Activated T-helper 17 cell treated with anti-CD3 and anti-CD28 coated beads, Interleukin-2, amount 50 U/mL, for 72 hours (primary cell): ENCODE measurements at places on chromosomes 5 and 9. TPM values are rescaled to one million over a fixed set of nuclear protein-coding genes. Genes with fewer than 3 reads are reported as not detected.

GRCh38 chr9:90176901-90177300, 465.7 kb downstream of the DIRAS2 start:
- ATAC-seq = no peak

GRCh38 chr5:32740651-32741050, 29.5 kb downstream of the NPR3 start:
- no peak for ATAC-seq

DNA sequence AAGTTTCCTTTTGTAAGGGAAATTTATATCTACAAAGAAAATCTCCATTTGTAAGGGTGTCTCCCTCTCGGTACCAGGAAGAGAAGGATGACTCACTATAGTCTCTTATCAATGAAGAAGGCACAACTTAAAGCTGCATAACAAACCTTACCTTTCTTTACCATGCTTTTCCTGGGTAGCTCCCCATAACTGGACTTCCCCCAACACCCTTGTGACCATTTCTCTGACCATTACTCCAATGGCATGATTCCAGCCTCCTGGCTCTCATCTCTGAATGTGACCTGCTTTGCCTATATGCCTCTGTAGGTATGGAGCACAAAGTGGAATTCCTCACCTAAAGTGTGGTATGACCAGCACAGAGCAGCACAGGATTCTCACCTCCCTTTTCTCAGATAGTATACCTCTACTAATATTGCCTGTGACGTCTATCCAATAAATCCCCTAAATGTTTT, 62.8 kb downstream of the GNA14 start:
- no peak for ATAC-seq

DNA sequence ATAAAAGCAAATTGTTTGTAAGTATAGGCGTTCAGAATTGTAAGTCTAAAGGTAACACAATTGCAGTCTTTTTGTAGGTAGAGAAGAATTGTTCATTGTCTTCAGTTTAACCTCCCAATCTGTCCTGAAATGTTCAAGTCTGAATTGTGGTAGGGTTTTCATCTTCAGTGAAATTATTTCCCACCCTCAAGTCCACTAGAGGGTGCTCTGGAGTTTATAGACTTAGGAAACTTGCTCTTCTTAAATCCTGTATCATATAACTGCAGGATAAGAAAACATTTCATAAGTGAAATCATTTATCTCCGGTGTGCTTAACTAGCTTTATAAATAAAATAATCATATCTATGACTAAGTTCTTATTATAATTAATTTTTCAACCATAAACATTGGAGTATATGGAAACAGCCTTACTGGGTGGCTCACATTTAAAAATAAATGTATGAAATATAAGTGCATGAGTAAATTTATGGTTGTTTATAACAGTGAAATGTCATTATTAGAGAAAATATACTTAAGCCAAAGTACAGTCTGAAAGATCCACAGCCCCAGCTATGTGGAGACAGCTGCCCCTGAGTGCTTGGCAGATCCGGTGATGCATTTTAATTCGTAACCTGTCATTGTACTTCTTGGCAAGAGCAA, 182.4 kb upstream of the OTULINL start:
- peak; percentile 47 for ATAC-seq

DNA sequence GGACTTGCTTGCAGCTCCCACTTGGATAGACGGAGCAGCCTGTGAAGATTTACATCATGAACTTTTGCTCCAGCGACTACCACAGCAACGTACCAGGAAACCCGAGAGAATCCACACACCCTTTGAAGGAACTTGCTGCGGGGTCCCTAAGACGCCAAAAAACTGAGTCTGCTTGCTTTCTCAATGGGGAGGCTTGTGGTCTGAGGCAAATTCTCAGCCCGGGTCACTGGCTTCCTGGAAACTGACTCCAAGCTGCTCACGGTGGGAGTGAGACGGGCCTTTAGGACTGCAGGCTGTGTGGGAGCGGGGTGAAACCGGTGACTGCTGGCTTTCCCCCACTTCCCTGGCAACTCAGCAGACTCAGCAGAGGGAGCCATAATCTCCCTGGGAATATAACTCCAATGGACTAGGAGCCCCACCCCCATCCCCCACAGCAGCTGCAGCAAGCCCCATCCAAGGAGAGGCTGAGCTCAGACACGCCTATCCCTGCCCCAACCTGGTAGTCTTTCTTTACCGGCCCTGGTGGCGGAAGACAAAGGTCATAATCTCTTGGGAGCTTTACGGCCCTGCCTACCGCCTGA, 466.0 kb downstream of the CAAP1 start:
- no peak for ATAC-seq

Gene SPAAR
- not detected for total RNA-seq

DNA sequence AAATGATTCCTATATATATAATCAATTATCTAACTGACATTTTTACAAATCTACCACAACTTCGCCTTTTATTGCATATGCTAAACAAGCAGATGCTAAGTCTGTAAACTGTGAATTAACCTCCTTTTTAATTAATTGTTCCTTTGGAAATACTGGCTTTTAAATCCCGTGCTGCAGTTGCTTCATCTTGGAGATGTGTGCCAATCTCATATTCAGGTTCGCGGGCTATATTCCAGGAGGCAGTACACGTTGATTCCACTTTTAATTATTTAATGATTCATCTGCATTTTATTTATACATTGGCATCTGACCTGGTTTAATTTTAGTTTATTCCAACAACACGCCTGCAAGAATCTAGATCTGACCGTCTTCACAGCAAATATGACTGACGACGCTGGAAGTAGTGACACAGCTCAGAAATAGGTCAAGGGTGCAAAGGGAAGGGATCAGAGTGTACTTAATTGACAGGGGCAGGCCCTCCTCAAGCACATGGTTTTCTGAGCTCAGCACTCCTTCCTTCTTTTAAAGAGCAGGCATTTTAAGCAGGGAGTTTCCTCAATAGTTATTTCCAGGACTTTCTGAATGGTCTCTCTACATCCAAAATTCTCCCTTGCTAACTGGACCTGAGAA, 125.2 kb downstream of the GLIS3 start:
- ATAC-seq = no peak

GRCh38 chr5:20524991-20525529, 537.1 kb upstream of the CDH18 start:
- no peak for ATAC-seq

Gene FBP1
- total RNA-seq = 0.50 TPM

DNA sequence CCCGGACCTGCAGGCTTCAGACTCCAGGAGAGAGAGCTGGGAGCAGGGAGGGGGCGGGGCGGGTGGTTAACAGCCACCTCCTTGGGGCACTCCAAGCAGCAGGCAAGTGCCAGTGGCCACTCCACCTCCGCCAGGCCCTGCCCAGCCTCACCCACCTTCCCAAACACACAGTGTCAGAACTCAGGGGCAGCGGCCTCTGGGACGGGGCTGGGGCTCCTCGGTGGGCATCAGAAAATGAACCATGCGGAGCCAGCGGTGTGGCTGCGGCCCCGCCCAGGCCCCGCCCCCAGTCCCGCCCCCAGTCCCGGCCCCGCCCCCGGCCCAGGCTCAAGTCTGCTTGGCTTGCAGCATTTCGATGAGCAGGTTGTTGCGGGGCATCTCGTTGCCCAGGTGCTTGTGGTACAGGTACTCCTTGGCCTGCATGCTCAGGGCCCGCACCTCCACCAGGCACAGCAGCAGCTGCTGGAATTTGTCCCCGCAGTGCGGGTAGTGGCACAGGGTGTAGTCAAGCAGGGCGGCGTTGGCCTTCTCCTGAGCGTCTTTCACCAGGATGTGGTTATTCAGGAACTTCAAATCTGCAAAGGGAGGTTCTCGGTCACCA, 24.7 kb downstream of the NR5A1 start:
- no peak for ATAC-seq

- no peak for ATAC-seq
Observed at GRCh38 chr5:97529354-97529985, 346.4 kb upstream of the RIOK2 start.

DNA sequence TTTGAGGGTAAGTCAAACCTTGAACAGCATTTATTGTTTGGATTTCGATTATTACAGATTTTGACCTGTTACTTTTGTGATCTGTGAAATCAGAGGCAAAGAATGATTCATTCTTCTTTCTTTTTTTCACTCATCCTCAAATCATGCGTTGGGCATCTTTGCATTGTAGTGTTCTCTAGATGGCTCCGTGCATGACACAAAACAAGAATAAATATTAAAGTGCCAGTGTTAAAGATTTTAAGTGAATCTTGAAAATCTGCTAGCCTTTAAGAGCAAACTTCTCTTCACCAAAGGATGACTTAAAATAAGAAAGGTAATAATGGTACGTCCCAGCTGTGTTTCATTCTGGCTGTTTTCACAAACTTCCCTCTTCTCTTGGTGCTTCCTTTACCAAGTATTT, 361.9 kb upstream of the SMARCA2 start:
- no peak for ATAC-seq

DNA sequence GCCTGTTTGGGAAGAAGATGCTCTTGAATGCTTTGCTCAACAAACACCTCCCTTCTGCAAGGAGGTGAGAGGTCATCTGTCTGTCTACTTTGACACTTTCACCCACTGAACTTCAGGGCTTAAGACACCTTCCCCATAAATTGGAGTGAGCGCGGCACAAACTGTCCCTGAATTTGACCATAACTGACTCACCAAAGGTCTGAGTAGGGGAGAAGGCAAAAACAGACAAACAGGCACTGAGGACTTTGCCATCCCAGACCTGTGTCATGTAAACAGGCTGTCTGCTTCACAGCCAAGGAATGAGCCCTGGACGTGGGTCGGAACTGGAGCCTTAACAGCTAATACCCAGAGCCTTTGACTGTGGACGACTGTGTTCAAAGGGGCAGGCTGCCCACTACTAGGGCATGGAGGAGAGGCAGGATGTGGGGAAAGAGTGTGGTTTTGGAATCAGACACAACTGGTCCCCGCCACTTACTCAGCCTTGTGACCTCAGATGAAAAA, 320.9 kb upstream of the KLF4 start:
- no peak for ATAC-seq

DNA sequence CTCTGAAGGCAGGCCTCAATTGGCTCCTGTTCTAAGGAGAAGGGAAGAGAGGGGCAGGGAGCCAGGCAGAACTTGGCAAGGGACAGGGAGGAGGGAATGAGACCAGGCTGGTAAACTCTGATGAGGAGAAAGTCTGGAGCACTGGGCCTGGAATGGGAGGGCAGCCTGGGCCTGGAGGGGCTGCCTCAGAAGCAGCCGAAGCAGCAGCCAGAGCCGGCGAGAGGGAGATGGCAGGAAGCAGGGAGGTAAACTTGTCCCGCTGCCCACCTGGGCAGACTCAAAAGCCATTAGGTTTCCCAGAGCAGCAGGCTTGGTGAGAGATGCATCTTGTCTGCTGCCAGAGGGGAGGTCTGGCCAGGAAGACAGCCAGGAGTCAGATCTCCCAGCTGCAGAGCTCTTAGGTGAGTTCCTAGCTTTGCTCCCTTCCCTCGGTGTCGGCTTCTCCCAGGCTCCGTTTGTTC, 37.0 kb upstream of the CRB2 start:
- ATAC-seq = no peak

DNA sequence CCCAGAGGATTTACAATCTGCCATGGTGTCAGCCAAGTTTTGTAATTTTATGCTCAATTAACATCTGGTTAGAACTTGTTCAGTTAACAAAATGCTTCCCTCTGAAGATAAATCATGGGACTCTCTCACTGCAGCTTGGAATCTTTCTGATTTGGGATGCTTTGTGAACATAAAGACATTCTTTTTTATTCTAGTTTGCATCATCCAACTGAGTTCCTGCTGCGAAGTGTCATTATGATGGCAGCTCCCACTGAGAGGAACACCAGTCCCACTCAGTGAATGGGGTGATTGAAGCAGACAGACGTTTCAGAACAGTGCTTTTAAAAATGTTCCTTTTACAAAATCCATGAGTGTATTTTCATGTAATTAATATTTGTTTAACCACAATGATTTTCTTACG, 863.8 kb downstream of the TLE4 start:
- no peak for ATAC-seq

DNA sequence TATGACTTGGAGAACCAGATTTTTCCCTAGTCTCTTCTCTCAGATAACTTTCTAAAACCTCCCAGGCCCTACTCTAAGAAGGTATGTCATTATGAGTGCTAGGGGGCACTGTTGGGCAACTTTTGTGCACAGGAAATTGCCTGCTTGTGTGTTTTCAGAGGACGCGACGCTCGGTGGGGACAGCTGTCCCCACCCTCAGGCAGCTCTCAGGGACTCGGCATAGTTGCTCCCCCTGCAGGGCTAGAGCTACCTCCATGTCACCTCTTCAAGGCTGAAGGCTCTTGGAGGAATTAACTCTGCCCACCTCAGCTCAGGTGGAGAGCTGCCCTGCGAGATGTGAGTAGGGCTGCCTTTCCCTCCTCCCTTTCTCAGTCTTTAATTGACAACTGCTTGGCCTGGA, 10.2 kb upstream of the TIFAB start:
- ATAC-seq = peak; percentile 41

DNA sequence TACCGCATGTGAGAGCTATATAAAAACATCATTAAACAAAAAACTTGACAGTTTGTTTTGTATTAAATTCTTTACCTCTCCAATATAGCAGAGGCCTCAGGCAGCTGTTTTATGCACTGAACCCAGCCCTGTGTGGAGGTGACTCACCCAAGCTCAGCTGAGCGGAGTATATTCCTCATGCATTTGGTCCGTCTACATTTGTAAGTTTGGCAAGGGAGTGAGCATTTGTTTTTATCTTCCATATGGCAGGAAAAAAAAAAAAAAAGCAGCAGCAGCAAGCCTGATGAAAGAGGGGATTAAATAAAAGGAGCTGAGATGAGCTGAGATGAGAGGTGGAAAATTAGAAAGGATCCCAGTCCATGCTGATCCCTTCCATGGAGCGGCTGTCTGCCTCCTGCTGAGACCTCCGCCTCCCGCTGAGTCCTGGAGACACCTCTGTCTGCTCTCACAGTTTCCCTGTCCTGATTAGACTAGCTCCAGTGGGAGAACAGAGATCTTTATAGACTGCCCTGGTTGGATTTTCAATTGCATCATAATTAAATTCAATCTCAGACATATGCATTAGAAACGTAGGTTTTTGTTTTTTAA, 112.0 kb upstream of the CTNND2 start:
- no peak for ATAC-seq

- no peak for ATAC-seq
Observed at GRCh38 chr9:5500441-5501235, 9.7 kb upstream of the PDCD1LG2 start.

- no peak for ATAC-seq
Observed at GRCh38 chr5:2192496-2192895, 309.8 kb upstream of the IRX4 start.

GRCh38 chr9:123562844-123563346, 206.9 kb downstream of the CRB2 start:
- peak; percentile 97 for ATAC-seq

GRCh38 chr5:84381502-84382362, 2.9 kb downstream of the EDIL3 start:
- ATAC-seq = no peak

Gene PAEP
- not detected for total RNA-seq

DNA sequence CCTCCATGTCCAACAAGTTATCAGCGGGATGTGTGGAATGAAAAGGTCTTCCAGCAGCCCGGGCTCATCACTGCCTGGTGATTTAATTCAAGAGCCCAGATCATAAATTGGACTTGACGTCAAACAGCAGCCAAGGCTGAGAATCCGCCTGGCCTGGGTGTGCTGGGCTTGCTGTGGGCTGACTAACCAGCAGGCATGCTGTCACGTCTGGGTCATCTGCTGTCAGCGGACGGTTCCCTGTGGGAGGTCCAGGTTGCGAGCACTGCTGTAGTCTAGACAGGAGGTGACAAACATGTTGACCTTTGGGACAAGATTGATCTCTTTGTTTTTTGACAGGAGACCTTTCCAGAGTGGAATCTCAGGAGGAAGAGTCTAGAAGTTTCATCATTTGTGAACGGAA, 289.7 kb downstream of the OSTF1 start:
- ATAC-seq = no peak

Gene FAT2
- total RNA-seq = not detected

GRCh38 chr9:136609160-136609475, 53.6 kb upstream of the EGFL7 start:
- no peak for ATAC-seq

Gene LHFPL2
- total RNA-seq = 0.95 TPM

GRCh38 chr5:115571441-115571878, 26.9 kb upstream of the FEM1C start:
- ATAC-seq = no peak
